Hematopoietic multipotent progenitor cell treated with erythropoietin and hydrocortisone succinate and interleukin-3 and kit ligand, for 17 days (in vitro differentiated cells): ENCODE measurements at places on chromosomes 6 and 20.

- no peak for DNase-seq
Measured at GRCh38 chr6:138162955-138163575, 1.3 kb downstream of the ARFGEF3 start.

GRCh38 chr20:37179683-37180524, 556 bp upstream of the MROH8 start:
- peak; percentile 24 for DNase-seq

DNA sequence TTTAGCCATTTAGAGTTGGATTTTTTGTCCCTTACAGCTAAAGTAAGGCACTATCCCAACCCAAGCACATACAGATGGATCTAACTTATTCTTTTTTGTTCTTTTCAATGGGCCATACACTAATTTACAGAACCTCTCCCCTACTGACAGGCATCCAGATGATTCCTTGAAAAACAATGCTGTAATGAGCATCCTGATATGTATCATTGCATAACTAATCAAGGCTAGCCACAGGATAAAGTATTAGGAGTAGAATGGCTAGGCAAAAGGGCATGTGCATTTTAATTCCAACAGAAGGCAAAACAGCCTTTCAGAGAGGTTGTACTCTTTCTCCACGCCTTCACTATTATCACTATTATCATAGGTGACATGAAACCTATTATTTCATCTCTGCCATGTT, 54.1 kb downstream of the ELOVL5 start:
- DNase-seq = no peak

DNA sequence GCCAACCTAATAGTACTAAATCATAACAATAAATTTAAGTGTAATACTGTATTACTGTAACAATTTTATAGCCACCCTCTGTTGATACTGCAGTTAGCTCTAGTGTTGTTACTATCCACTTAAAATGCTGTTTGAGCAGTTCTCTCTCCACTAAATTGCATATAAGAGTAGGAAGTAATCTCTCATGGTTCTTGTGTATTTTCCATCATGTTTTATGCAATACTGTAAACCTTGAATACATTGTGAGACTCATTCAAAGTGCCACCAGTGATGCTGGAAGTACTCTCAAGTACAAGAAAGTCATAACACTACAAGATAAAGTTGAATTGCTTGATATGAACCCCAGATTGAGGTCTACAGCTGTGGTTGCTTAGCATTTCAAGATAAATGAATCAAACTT, 65.5 kb downstream of the WASF1 start:
- DNase-seq = no peak

- DNase-seq = no peak
Measured at GRCh38 chr6:94251878-94252277, 832.5 kb upstream of the EPHA7 start.

DNA sequence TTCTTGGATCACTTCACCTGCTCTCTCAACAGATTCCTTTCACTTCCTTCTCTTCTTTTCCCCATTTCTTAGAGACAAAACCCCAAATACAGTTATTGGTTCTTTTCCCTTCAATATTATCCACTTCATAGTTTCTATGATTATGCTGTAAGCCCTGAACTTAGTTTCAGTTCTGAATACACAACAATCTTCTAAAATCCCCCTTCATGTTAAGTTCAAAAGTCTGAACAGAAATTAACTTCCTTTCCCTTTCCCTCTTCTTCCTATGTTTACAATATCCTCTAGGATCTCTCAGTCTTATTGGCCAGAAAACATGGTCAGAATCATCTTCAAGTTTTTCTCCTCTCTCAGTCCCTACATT, 57.7 kb downstream of the OGFRL1 start:
- DNase-seq = no peak

GRCh38 chr6:16630026-16630643, 131.1 kb downstream of the ATXN1 start:
- DNase-seq = no peak

GRCh38 chr6:85662251-85662650, 19.6 kb upstream of the SYNCRIP start:
- no peak for DNase-seq

- no peak for DNase-seq
Measured at GRCh38 chr20:346640-347316, at the start of gene NRSN2. Gene NRSN2, plus strand, starts transcription at chr20:347111. Its CDS starts 2,533 bp downstream, at chr20:349644.

DNA sequence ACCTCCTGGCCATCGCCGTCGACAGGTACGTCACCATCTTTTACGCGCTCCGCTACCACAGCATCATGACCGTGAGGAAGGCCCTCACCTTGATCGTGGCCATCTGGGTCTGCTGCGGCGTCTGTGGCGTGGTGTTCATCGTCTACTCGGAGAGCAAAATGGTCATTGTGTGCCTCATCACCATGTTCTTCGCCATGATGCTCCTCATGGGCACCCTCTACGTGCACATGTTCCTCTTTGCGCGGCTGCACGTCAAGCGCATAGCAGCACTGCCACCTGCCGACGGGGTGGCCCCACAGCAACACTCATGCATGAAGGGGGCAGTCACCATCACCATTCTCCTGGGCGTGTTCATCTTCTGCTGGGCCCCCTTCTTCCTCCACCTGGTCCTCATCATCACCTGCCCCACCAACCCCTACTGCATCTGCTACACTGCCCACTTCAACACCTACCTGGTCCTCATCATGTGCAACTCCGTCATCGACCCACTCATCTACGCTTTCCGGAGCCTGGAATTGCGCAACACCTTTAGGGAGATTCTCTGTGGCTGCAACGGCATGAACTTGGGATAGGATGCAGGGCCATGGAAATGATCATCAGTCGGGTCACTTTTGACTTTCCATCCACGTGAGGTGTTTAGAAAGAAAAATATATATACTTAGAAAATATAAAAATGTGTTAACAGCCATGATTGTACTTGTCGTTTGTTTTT, 868 bp downstream of the MC3R start:
- no peak for DNase-seq

DNA sequence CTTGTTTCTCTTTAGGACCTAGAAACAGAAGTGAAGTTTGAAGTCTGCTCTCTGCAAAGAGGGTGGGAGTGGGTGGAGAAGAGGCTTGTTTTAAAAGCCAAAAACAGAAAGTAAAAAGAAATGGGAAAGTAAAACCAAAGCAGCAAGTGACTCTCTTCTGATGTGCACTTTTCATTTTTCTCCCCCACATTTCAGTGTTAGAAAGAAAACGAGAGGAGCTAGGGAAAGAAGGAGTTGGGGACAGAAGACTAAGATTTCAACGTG, 1.3 kb downstream of the C6orf141 start:
- no peak for DNase-seq

DNA sequence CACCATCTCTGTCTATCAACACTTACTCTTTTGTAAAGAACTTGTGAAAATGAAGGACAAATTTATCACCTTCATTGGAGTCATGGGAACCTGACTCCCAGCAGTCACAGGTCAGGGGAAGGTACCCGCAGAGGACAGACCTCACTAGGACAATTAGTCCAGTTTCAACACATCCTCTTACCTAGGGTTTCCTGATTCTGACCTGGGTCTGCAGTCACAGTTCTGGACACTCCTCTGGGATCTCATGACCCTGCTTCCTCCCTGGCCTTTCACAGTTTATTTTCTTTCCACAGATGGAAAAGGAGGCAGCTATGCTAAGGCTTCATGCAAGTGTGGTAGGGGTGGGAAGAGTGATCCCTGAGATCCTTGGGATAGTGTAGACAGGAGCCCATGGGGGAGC, 15.7 kb downstream of the HLA-A start:
- DNase-seq = no peak

DNA sequence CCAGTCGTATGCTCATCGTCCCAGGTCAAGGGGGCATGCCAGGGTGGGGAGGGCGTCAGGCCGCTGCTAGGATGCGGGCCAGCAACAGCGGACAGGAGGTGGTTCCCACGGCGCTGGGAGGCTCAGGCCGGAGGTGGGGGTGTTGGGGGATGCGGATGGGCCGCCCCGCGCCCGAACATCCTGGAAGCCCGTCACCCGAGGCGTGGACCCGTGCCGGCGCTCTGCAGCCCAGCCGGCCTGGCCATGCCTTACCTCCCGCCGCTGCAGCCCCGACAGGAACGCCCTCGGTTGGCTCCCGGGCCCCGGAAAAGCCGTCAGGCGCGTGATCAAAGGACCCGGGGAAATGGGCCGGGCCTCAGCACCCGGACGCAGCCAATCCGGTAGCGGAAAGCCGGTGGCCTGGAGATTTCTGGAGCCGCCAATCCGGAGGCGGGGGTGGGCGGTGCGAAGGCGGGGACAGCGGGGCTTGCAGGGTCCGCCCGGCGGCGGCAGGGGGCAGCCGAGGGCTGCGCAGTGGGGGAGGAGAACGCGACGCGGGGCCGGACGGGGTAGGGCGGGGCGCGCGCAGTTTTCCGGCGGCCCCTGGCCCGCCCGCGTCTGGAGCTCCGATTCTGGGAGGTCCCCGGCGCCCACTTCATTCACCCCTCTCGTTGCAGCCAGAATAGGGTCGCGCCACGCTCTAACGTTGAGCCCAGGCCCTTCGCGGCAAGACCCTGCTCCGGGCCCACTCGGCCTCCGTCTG, at the start of gene SMIM29:
TSS of gene SMIM29 (minus strand) at position 280 of the 742 bp plus-strand sequence. CDS start 1,215 bp downstream, outside the sequence.
- DNase-seq = peak; percentile 95

DNA sequence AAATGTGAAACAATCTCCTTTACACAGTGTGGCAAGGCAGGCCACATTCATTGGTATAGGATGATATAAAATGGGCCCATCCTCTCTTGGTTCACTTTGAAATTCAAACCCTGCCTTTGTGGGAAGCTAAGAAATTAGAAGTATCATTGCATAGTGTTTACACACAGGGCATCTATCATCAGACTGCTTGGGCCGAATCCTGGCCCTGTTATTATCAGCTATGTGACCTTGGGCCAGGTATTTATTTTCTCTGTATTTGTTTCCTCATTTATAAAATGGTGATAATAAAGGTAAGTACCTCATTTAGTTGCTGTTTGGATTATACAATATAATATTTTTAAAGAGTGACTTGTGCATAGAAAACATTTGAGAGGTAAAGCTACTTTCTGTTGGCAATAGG, 45.5 kb downstream of the PTPRK start:
- no peak for DNase-seq

DNA sequence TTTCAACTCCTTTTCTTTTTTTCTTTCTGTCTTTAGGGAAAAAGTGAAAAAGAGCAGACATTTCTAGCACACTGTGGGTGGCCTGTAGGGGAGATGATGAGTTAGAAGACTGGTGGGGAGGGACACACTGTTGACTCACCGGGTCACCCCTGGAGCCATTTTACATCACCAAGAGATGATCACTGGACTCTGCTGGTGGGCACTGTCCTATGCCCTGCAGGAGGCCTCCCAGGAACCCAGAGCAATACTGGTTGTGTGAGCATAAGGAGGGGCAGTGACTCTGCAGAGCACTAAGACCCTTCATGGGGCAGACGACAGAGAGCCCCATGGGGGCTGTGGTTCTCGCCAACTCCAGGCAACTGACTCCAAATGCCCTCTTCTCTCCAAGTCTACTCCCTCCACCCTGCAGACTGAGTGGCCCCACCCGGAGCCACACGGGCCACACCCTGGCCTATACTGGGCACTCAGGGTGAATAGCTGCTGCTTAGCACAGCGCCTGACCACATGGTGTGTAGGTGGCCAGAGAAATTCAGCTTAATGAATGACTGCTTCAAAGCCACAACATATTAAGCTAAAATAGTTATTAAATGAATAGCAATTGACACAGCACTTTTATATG, 177.5 kb downstream of the CDC5L start:
- DNase-seq = no peak

- no peak for DNase-seq
Measured at GRCh38 chr6:170058878-170059485, 231.9 kb downstream of the DLL1 start.
